Coronary artery (tissue), 2 donors: ENCODE measurements at places on chromosomes 3 and 15.
A peak's percentile ranks its signal among the peaks of the same experiment; 100 is the strongest.

- DNase-seq, result no peak
These were observed 28.0 kb upstream of the GABRA5 start for GRCh38 chr15:26838742-26839460.

GRCh38 chr3:124364317-124365020, 365.8 kb upstream of the UMPS start:
- no peak for DNase-seq

GRCh38 chr3:17645074-17645698, 97.2 kb downstream of the TBC1D5 start:
- DNase-seq, result no peak

DNA sequence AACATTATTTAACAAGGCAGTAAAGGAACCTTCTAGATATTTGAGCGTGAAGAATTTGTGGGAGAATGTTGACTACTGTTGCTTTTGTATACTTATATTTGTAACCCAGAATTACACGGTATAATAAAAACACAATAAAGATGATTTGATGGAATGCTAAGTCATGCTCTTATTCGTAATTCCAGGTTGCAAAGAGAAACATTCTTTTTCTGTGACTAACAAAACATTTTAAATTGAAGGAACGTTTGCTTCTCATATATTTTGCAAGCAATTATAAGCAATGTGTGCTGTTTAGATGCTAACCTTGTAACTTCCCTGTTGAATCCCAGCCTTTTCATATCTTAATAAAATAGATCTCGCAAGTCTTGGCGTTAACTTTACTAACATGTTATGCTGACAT, 124.4 kb upstream of the CGNL1 start:
- no peak for DNase-seq

- DNase-seq, result no peak
These were observed 171.8 kb upstream of the DPH6 start for GRCh38 chr15:35717721-35718120.

DNA sequence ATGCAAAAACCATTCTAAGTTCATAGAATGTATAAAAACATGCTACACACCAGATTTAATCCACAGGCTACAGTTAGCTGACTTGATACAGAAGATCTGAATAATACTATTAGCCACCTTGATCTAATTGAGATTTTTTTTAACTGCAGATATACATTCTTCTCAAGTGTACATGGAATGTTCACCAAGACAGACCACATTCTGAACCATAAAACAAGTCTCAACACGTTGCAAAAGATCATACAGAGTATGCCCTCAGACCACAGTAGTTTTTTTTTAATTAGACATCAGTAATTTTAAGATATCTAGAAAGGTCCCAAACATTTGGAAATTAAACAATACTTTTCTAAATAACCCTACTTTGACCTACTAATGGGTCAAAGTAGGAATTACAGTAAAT, 83.3 kb downstream of the FGF7 start:
- no peak for DNase-seq

- no peak for DNase-seq
These were observed 95.7 kb downstream of the PRICKLE2 start for GRCh38 chr3:64129581-64129980.

DNA sequence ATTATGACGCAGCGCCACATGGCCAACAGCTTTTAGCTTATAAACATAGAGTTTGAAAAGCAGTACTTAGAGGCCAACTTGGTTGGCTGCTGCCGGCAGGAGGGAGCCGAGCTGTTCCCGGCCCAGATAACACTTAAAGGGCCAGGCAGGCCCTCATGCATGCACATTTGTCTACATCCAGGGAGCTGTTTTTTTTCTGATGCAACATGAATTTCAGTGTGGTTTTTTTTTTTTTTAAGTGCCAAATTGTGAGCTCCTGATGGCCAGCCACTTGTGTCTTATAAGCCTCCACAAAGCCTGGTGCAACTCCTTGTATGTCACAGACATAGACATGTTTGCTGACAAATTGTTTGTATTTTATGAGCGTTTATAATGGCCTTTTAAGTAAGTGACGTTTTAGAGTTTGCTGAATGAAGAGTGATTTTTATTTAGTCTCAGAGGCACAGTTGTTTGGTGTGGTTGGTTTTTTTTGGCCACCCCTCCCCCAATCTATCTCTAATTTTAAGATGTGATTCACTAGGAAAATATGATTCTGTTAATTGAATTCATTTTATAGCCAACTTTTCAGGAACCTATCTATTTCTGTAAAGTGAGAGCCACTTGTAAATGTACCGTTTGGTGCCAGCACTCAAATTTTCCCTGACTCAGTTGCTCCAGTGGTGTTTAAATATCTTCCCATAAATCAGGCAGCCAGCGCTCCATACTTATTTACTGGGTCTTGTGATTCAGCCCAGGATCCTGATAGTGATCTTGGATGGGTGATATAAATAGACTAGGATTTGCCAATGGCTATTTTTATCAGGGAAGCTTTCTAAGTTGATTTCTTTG, 134.3 kb downstream of the VGLL4 start:
- DNase-seq, result peak; percentile 87

GRCh38 chr15:34616613-34617012, 33.2 kb upstream of the GOLGA8B start:
- no peak for DNase-seq

GRCh38 chr3:124845406-124845805, 41.8 kb downstream of the ITGB5 start:
- no peak for DNase-seq

- DNase-seq, result no peak
These were observed 79.5 kb upstream of the KCNMB2 start for GRCh38 chr3:178456621-178457285.

DNA sequence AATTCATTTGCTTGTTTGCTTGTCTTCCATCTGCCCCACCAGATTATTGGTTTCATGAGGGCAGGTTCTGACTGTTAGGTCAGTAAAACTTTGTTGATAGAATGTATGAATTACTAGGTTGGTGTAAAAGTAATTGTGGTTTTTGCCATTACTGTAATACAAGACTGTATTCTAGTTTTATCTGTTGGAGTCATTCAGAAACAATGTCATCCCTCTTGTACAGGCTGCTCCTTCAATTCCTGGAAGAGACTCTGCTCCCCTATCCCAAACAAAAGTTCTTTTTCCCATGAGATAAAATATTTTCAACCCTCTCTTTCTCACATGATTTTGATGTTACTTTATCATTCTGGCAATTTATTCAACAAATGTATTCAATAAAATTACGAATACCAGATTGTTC, 115.0 kb downstream of the CHST2 start:
- DNase-seq, result no peak

DNA sequence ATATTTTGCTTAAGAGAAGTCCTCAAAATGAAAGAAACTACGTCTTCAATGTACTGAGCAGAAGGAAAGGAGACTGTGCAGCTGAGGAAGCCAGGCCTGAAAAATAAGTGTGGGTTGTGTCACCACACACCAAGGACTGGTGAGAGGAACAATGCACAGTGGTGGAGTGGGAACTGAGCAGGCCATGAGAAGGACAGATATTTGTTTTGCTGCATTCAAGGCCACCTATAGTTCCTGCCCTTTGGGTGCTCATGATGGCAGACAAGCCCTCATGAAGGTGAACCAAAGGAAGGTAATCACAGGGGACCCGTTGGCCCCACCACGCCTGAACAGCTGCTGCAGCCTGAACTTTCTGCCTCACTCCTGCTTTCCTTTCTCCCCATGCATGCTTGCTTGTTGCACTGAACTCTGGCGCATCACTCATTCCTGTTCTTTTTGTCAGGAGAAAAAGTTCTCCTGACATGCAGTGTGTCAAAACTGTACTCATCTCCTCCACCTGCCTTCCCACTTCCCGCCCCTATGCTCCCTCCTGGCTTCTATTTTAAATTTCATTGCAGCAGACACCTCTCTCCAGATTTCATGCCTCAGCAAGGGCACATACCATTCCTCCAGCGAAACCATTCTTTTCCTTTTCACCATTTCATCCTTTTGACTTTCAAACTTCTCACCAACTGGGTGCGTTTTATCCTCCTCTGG, 2.2 kb upstream of the RNF7 start:
- DNase-seq, result no peak

GRCh38 chr3:149963485-149963884, 7.2 kb downstream of the PFN2 start:
- DNase-seq, result no peak

GRCh38 chr3:110562621-110563020, 509.0 kb upstream of the NECTIN3 start:
- no peak for DNase-seq

GRCh38 chr3:137099364-137100219, 141.8 kb downstream of the IL20RB start:
- no peak for DNase-seq
